GM18507 (cell line): ENCODE measurements at places on chromosomes 5 and 9.
A peak's percentile ranks its signal among the peaks of the same experiment; 100 is the strongest.

DNA sequence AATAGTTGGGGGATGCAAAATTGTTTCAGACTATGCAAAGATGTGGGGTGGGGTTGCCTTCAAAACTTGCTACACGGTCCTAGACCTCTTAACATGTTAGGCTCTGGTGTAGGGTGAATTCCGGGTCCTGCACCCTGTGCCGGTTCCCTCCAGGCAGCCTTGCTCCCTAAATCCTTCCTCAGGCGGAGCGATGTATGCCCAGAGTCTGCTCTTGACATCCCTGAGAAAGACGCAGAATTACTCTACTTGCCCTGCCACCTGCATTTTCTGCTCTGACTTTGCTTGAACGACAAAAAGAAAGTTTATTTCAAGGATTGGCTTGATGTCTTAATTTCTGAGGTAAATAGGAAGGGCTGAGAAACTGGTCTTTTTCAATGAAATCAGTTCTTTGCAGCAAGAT lies 691 bp downstream of the THBS4 start:
- DNase-seq = no peak

DNA sequence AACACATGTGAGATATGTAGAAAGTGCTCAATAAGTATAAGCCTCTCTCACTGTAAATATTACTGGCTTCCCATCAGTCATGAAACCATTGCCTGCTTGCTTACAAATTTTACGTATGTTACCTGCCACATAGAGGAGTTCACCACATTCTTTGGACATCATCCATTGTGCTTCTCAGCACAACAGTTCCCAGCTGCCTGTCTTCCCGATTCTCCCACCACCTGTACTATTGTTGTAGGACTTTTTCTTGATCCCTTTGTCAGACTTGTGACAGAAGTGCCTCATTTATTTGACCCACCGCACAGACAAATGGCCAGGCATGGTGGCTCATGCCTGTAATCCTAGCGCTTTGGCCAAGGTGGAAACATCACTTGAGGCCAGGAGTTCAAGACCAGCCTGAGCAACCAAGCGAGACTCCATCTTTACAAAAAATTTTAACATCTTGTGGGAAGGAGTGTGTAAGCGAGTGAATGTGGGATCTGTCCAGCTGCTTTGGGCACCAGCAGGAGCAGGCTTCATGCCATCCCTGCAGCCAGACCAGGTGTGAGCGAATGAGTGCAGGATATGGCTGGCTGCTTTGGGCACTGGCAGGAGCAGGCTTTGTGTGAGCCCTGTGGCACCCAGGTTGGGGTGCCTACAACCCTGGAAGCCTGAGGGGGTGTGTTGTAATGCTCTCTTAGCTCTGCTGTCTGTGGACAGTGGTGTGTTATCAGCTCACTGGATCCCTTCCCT lies 139.9 kb upstream of the ELL2 start:
- no peak for DNase-seq

- no peak for DNase-seq
These were observed 48.5 kb downstream of the MFAP3 start for GRCh38 chr5:154087260-154087659.

DNA sequence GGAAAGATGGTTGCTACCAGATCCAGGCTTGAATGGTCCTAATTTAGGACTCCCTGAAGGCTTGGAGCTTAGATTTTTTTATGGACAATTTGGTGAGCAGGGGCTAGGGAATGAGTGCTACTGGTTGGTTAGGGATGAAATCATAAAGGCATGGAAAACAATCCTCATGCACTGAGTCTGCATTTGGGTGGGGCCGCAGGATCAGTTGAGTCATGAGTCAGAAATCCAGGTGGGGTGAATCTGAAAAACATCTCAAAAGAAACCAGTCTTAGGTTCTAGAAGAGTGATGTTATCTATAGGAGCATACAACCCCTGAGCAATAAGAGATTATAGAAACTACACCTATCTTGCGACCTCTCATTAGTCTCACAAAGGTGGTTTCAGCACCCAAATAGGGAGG lies 300.0 kb downstream of the KIF4B start:
- no peak for DNase-seq

DNA sequence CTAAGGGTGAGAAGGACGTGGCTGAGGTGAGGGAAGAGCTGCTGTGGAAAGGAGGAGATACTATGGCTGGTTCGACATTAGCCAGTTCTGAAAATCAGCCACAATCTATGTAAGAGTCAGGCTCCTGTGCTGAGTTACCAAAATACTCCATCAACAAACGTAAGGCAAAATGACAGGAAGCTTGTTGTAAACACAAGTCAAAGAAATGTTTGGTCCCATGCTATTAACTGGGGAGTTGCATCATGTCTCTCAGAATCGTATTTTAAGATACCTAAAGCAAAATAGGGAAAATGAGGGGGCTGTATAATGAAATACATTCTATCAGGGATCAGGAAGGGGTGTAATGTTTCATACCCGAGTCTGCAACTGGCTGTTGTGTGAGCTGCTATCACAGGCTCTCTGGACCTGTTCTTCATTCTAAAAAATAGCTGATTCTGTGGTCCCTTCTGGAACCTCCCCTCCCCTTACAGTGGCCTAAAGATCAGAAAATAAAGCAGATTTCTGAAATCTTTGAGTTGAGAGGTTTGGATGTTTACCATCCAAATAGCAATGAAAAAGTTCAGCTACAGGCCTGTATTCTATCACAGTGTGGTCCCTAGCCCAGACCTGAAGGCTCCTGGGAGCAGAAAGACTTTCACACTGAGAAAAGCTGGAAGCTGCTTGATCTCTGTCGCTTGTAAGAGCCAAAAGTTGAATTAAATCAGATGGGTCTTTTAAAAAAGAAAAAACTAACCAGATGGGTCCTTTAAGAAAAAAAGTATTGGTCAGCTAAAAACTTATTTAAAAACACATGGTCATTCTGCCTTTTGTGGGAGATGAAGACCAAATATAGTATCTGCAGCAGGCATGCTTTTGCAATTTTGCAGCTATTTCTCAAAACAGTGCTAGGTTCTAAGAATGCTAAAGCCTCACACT lies 97.8 kb upstream of the SMC5 start:
- no peak for DNase-seq

DNA sequence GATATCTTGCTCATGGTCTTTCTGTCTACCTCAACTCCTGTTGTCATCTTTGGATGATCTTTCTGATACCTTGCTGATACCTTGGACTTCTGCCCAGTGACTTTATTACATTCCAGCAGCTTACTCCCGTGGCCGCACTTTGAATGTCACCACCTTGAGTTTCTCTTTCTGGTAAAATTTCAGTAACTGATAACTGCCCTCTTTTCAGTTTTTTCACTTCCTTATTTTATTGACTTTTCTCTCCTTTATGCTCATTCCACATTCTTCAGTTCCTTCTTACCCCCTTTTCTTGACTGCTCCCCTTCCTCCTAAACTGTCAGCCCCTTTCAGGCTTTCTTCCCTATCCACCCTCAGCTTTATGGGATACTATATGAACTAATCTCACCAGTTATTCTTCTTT lies 7.0 kb upstream of the FBXO4 start:
- no peak for DNase-seq

GRCh38 chr5:16931334-16932110 lies 4.6 kb downstream of the MYO10 start:
- DNase-seq = no peak

DNA sequence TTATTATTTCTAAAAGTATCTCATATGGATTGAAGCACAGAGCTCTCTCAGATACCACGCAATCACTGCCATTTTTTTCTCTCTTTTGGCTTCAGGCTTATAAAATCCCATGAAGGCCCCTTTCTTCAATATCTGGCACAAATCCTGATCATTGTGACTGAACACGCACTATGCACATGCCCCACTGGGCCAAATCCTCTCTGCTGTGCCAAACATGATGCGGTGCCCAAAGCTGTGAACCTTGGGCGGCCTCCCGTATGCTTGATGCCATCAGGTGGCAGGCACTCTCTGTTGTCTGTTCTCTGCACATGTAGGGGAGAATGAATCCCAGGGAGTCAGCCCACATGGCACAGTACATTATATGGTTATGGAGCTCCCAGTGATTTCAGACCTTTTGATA lies 375.0 kb upstream of the RGMB start:
- no peak for DNase-seq

DNA sequence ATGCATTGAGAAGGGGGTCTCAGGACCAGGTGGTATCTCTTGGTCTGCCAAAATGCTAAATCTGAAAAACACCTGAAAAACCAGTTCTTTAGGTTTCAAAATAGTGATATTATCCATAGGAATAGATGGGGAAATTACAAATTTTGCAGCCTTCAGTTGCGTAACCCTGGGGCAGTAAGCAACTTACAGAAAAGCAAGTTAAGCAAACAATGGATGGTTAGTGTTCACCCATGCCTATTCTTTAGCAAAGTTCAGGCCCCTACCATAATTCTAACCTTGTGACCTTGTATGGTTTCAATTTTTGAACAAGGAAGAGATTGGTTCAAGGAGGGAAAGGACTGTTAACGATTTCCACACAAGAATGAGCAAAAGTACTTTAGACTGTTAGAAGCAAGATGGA lies 24.5 kb downstream of the GLRX start:
- no peak for DNase-seq

- DNase-seq = peak; percentile 14
These were observed 141.0 kb downstream of the CDK5RAP2 start for GRCh38 chr9:120438836-120439546.

DNA sequence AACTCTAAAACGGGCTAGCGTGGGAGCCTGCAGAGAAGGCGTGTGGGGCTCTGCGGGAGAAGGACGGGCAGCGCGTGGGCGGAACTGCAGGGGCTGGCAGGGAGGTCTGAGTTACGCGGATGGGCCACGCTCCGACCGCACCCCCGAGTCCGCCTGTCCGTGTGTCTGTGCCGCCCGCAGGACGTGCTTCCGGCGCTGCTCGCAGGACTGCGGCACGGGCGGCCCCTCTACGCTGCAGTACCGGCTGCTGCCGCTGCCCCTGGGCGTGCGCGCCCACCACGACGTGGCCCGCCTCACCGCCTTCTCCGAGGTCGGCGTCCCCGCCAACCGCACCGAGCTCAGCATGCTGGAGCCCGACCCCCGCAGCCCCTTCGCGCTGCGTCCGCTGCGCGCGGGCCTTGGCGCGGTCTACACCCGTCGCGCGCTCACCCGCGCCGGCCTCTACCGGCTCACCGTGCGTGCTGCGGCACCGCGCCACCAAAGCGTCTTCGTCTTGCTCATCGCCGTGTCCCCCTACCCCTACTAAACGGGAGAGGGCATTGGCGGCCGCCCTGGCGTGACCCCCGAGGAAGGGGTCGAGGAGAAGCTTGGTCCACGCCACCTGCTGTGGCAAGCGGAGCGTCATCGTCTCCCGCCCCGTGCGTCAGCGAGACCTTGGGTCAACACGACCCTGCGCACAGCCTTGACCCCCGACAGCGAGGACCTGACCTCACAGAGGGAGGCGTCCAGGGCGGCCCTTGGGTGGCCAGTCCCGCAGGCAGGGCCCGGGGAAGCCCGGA lies 11.4 kb upstream of the ASS1 start:
- no peak for DNase-seq

GRCh38 chr9:80062567-80062966 lies 490.8 kb downstream of the TLE4 start:
- no peak for DNase-seq

- DNase-seq = no peak
These were observed 119.7 kb upstream of the ABCA1 start for GRCh38 chr9:105047742-105048041.

GRCh38 chr5:132293066-132293991 lies 865 bp upstream of the SLC22A4 start:
- DNase-seq = peak; percentile 39

DNA sequence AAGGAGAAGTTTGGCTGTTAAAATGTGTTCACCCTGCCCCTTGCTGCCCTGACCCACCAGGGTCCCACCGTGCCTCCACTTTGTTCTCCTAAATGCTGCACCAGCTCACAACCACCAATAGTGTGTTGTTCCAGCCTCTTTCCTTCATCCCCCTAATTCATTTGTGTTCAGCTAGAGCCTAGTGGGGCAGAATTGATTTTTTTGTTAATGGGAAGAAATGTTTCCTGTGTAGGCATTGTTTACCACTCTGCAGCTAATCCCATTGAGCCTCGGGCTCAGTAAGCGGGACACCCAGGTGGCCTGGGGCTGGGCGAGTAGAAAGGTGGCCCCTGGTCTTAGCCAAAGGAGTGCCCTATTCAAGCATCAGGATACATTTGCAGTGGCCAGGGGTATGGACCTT lies 127.6 kb downstream of the MVB12B start:
- no peak for DNase-seq

DNA sequence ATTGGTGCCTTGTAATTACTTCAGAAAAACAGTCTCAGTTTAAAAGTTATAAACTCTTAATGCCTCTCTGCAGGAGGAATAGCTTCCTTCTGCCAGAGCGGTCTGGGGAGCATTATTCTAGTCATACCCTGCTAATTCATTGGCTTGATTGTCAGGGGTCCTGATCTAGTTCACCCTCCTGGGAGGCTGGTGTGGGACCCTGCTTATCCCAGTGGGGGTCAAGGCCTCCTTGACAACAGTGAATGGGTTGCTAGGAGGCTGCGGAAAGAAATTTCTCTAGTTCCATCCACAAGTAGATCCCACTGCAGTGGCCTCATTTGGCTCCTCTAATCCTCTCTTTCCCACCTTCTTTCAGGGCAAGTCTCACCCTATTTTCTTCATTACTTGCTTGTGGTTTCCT lies 105.7 kb downstream of the TMC1 start:
- DNase-seq = no peak

- no peak for DNase-seq
These were observed 47.7 kb downstream of the FYB1 start for GRCh38 chr5:39171647-39172046.

DNA sequence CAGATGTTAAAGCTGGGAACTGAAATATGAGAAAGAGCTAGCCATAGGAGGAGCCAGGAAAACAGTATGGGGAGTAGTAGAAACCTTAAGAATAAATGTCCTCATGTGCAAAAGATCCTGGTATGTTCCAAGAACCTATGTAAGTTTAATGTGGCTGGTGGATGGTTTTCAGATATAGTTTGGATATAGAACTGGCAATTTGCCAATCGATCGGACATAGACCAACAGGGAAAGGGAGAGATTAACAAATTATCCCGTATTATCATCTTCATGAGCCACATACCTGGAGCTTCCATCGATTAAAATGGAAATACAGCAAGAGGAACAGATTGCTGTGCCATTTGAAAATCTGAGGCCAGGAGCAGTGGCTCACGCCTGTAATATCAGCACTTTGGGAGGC lies 388.7 kb downstream of the PRELID2 start:
- no peak for DNase-seq

DNA sequence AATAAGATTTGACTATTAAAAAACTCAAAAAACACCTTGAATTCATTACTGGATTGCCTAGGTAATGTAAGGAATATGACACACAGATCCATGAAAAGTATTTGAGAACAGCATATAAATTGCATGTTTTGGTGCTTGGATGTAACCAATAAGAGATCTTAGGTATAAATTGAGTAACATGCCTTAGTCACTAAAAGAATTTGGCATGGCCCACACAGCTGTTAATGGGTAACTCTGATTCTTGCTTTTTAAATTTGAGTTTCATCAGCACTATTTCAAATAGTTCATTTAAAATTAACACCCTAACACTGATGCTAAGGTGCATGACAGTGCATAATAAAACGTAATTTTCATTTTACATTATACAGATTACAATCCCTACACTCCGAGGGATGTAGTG lies 779.3 kb upstream of the WWC1 start:
- DNase-seq = no peak

GRCh38 chr9:101601904-101602765 lies 7.4 kb upstream of the PPP3R2 start:
- DNase-seq = no peak
